Occipital lobe (tissue), 3 donors: ENCODE measurements at places on chromosomes 7 and 10. TPM values are rescaled to one million over a fixed set of nuclear protein-coding genes. Genes with fewer than 3 reads are reported as not detected.

GRCh38 chr10:29896053-29896452, 163.3 kb downstream of the JCAD start:
- no peak for DNase-seq

LRRTM3 gene
- total RNA-seq = 30.7 TPM

GRCh38 chr7:1807821-1808600, 137.9 kb downstream of the ELFN1 start:
- DNase-seq = no peak

- no peak for DNase-seq
Measured at GRCh38 chr10:133271521-133272300, 5.0 kb downstream of the ADAM8 start.

- DNase-seq = no peak
Measured at GRCh38 chr7:38413784-38414183, 140.3 kb upstream of the TARP start.

DNA sequence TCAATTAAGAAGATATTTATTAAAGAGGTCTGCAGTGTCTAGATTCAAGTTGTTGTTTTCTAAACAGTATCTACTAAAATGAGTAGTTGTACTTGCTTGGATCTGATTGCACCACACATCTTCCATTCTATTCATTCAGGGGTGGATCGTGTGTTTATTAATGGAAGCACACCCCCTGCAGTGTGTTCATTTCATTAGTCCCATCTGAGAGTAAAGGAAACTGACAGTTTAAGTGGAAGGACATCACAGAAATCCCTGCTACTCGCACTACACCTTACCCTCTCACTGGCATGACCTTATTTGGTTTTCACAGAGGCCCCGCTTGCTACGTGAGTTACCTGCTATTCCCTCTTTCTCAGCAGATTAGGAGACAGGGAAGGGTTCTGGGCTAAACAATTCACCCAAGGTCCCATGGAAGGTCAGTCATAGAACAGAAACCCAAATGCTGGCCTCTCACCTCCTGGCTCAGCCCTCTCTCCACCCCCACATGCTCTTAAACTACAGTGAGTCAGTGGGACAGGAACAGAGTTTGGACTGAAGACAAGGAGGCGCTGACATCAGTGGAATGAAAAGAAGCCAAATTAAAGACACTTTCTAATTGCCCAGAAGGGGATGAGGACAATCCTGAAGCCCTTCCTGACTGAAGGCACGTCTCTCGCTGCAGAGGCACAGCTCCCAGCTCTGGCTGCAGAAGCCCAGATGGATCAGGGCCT, 369.2 kb upstream of the NRP1 start:
- no peak for DNase-seq

GRCh38 chr10:119620241-119621077, 23.7 kb upstream of the TIAL1 start:
- no peak for DNase-seq

GRCh38 chr10:100811752-100812750, 66.7 kb downstream of the PAX2 start:
- no peak for DNase-seq

DNA sequence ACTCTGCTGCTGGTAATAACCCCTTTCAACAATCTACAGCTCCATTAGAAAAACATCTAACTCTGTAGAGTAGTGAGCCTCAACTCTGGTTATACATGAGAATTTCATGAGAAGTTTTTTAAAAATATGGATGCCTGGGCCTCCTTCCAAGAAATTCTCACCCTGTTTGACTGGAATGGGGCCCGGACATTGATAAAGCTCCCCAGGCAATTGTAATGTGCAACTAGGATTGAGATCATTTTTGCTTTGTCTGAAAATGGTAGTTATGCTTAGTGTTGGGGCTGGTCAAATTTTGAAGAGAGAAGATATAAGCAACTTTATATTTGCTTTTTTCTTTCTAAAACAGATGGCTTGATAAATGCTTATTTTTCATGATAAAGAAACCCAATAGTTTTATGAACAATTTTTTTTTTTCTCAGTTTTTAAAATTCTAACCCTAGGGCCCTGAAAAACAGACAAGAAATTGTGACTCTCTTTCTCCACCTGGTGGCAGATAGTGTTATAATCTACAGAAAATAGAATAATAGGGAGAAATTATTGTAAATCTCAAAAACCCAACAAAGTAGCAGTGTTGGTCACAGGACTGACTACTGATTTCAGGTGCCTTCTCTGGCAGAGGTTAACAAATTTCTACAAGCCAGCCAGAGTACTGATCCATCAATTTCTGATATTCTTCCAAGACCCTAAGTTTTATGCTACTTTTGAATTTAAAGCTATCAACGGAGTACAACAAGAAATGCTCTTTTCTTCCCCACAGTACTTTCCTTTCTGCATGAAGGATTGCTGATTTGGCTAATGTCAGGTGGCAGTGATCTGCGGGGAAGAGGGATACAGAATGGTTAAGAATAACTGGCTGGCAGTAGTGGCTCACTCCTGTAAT, 174.8 kb downstream of the DKK1 start:
- no peak for DNase-seq

CRTAC1 gene
- 11.2 TPM for total RNA-seq

METTL27 gene
- total RNA-seq = 0.78 TPM

FAM171A1 gene
- 31.2 TPM for total RNA-seq

DNA sequence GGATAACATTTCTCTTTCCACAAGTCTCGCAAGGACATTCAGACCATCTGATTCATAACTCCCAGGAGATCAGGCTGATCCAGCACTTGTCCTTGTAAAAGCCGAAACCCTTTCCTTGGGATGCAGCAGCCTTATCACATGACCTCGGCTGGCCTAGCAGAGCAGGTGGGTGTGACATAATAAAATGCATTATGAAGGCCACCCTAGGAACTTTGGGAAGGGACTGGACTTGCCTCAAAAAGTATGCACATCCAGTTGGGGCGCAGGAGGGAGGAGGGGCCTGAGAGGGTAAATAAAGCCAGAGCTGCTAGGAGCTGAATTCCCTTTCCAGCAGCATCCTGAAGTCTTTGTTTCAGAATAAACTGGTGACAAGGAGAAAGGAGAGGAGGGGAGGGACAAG, 260.8 kb downstream of the SNX13 start:
- no peak for DNase-seq

- no peak for DNase-seq
Measured at GRCh38 chr7:2164646-2165045, 68.1 kb downstream of the MAD1L1 start.

DNA sequence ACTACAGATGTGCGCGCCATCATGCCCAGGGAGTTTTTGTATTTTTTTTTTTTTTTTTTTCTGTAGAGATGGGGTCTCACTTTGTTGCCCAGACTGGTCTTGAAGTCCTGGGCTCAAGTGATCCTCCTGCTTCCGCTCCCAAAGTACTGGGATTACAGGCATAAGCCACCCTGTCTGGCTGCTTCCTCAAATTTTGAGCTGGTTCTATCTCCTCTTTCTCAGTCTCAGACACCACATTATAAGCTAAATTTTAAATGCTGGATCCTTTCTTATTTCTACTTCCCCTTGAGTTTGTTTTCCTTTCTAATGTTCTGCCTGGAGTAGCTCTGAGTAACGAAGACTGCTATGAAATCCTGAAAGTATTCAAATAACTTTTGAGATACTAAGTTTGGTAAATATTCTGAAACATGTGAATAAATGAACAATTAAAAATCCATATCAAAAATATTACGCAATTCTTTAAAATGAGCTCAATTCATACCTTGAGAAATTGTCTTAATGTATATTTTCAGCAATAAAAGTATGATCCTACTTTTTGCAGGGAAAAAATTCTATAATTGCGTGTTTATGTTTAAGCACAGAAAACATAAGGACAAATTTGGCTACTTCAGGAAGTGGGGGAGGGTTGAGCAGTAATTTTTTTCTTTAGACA, 15.0 kb downstream of the TCAF1 start:
- DNase-seq = no peak

IDE gene
- 19.7 TPM for total RNA-seq

DNA sequence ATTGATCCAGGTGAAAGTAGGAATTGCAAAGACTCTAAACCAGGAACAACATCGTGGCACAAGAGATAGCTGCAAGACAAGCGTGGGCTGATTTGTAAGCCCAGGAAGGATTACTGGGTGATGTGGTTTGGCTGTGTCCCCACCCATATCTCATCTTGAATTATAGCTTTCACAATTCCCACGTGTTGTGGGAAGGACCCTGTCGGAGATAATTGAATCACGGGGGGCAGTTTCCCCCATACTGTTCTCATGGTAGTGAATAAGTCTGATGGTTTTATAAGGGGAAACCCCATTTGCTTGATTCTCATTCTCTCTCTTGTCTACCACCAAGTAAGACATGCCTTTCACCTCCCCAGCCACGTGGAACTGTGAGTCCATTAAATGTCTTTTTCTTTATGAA, 59.5 kb downstream of the ST8SIA6 start:
- DNase-seq = no peak

EPO gene
- total RNA-seq = not detected

RARRES2 gene
- 6.2 TPM for total RNA-seq

GRCh38 chr10:110613996-110614495, 30.1 kb upstream of the RBM20 start:
- DNase-seq = no peak

ZNF32 gene
- total RNA-seq = 57.6 TPM

KBTBD2 gene
- total RNA-seq = 113 TPM

GRCh38 chr7:140383954-140384713, 14.2 kb downstream of the SLC37A3 start:
- DNase-seq = no peak

DNA sequence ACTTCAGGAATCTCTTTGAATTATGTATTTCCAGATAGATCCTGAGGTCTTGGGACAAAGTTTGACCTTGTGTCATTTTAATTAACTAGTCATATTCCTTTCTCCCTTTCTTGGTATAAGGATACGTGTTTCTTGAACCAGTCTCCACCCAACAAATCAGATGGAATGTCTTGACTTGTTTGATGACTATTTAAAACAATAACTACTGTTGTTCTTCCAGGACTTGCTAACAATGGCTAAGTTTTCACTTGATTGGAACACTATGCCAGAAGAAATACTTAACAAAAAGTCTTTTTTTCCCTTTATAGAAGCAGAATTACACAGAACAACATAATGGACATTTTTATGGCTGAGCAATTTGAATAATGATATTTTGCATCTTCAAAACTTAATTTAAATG, 43.0 kb upstream of the WIPF3 start:
- DNase-seq = no peak

CFAP46 gene
- 1.9 TPM for total RNA-seq

IL15RA gene
- not detected for total RNA-seq

GRCh38 chr7:20208651-20209307, 8.4 kb downstream of the MACC1 start:
- DNase-seq = no peak

DNA sequence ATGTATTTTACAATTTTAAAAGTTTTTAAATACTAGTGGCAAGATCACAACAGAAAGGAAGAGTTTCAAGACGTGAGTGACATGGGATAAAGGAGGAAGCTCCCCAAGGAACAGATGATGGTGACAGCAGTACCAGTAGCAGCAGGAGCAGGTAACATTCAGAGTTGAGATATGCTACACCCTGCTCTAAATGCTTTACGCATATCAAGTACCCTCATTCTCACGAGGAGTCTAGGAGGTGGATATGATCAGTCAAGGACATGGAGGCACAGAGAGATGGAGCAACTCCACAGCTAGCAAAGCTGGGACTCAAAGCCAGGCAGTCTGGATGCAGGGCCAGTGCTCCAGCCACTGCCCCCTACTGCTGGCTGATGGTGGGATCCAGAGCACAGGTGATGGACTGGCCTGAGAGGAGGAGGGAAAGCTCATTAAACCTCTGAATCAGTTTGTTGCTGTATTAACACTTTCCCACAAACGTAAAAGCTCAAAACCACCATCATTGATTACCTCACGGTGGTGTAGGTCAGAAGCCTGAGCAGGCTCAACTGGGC, 17.5 kb downstream of the RP9 start:
- no peak for DNase-seq

GRCh38 chr10:15238555-15239335, 70.3 kb upstream of the NMT2 start:
- no peak for DNase-seq

DNA sequence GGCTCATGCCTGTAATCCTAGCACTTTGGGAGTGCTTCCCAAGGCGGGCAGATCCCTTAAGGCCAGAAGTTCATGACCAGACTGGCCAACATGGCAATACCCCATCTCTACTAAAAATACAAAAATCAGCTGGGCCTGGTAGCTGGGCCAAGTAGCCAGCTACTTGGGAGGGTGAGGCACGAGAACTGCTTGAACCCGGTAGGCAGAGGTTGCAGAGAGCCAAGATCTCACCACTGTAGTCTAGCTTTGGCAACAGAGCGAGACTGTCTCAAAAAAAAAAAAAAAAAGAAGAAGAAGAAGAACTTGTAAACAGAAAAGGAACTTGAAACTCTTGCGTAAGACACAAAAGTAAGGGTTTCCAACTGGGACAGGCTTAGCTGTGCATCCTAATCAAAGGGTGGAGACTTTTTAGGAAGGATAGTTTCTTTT, 5.6 kb upstream of the IFIT2 start:
- DNase-seq = no peak

- no peak for DNase-seq
Measured at GRCh38 chr7:98355250-98355538, 45.7 kb downstream of the BAIAP2L1 start.

- DNase-seq = no peak
Measured at GRCh38 chr10:126690534-126690933, 20.0 kb upstream of the C10orf90 start.

TEX36 gene
- not detected for total RNA-seq

DNA sequence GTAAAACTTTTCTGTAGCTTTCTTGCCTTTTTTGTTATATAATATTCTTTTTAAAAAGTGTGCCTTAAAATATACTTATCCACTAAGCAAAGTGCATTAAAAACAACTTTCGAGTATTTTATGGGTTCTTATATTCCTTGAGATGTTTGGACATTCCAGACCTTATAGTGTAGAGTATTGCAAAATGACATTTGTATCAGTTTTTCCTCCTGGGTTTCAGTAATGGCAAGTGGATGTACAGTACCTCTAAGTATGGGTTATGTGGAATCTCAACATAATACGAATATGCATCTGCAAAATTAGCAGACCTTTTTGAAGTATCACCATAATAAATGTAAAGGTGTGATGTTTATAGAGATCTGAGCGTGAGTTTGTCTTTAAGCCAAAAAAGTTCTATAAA, 2.7 kb downstream of the CDK13 start:
- DNase-seq = no peak

GRCh38 chr10:95748349-95748748, 7.6 kb upstream of the ENTPD1 start:
- no peak for DNase-seq

DNA sequence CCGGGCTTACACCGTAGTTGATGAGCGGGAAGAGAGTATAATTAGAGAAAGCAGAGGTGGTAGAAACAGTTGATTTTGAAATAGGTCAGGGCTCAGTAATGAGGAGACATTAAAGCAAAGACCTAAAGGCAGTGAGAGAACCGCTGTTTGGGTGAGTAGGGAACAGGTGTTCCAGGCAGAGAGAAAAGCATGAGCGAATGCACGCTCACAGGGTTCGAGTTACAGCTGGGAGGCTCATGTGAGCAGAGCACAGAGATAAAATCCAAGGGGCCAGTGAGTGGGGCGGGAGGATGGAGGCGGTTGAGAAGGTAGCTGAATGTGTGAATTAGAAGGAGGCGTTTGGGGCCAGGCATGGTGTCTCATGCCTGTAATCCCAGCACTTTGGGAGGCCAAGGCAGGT, 39.9 kb downstream of the APBB1IP start:
- no peak for DNase-seq

GRCh38 chr7:103962070-103962469, 27.4 kb downstream of the RELN start:
- DNase-seq = no peak

GIMAP7 gene
- 2.7 TPM for total RNA-seq
